ENCODE measurements at places on chromosomes 1 and 21. TPM values are rescaled to one million over a fixed set of nuclear protein-coding genes. Genes with fewer than 3 reads are reported as not detected.

PLEKHN1 gene
- total RNA-seq: 5.8 TPM

DIO1 gene
- total RNA-seq: not detected

PRAMEF15 gene
- total RNA-seq: not detected

OR6P1 gene
- total RNA-seq: not detected

CD1E gene
- total RNA-seq: not detected

S100A7A gene
- total RNA-seq: not detected

VHLL gene
- not detected for total RNA-seq

DEPDC1 gene
- total RNA-seq: 11.7 TPM

FMOD gene
- total RNA-seq: not detected

ELAVL4 gene
- total RNA-seq: not detected

KIF14 gene
- total RNA-seq: 10.2 TPM

SLAMF8 gene
- total RNA-seq: 0.06 TPM

LUZP1 gene
- total RNA-seq: 22.5 TPM

OR6K3 gene
- not detected for total RNA-seq

NT5C1A gene
- total RNA-seq: not detected

HFM1 gene
- total RNA-seq: not detected

EDARADD gene
- 3.5 TPM for total RNA-seq

PTGS2 gene
- 7.3 TPM for total RNA-seq

FBXO2 gene
- total RNA-seq: 8.4 TPM

TCP10L gene
- 1.1 TPM for total RNA-seq

FAM163A gene
- total RNA-seq: not detected

PCP4L1 gene
- total RNA-seq: 0.10 TPM

PRKCZ gene
- 8.5 TPM for total RNA-seq

LDLRAD2 gene
- total RNA-seq: 0.15 TPM

ADCY10 gene
- not detected for total RNA-seq

FCRL5 gene
- not detected for total RNA-seq

PRDX1 gene
- total RNA-seq: 2,022 TPM

SLAMF7 gene
- 2.5 TPM for total RNA-seq

USH2A gene
- not detected for total RNA-seq

FCGR2B gene
- not detected for total RNA-seq

NKAIN1 gene
- 1.1 TPM for total RNA-seq

OR10R2 gene
- total RNA-seq: not detected

IFI44L gene
- total RNA-seq: not detected

NTRK1 gene
- not detected for total RNA-seq

MIXL1 gene
- not detected for total RNA-seq

TRIM67 gene
- total RNA-seq: 0.09 TPM

AADACL4 gene
- total RNA-seq: not detected

S100A9 gene
- total RNA-seq: 1.3 TPM

CD48 gene
- not detected for total RNA-seq

VWA5B1 gene
- total RNA-seq: not detected

XCL2 gene
- total RNA-seq: not detected

TMPRSS2 gene
- not detected for total RNA-seq

MCM3AP gene
- total RNA-seq: 37.2 TPM

ANKRD34A gene
- 0.22 TPM for total RNA-seq

PRDM16 gene
- 0.09 TPM for total RNA-seq

TDRD10 gene
- total RNA-seq: 0.16 TPM

PLEKHA6 gene
- 37.8 TPM for total RNA-seq

CD53 gene
- not detected for total RNA-seq

ZBTB8A gene
- 3.0 TPM for total RNA-seq

LRRC53 gene
- total RNA-seq: not detected

Data from A549 treated with GW870086 at 1 μM for 4 hours (cell line).